ENCODE measurements at places on chromosomes 4 and X. TPM values are rescaled to one million over a fixed set of nuclear protein-coding genes. Genes with fewer than 3 reads are reported as not detected.

GRCh38 chrX:129360175-129360574, 163.1 kb downstream of the SMARCA1 start:
- no peak for DNase-seq

DNA sequence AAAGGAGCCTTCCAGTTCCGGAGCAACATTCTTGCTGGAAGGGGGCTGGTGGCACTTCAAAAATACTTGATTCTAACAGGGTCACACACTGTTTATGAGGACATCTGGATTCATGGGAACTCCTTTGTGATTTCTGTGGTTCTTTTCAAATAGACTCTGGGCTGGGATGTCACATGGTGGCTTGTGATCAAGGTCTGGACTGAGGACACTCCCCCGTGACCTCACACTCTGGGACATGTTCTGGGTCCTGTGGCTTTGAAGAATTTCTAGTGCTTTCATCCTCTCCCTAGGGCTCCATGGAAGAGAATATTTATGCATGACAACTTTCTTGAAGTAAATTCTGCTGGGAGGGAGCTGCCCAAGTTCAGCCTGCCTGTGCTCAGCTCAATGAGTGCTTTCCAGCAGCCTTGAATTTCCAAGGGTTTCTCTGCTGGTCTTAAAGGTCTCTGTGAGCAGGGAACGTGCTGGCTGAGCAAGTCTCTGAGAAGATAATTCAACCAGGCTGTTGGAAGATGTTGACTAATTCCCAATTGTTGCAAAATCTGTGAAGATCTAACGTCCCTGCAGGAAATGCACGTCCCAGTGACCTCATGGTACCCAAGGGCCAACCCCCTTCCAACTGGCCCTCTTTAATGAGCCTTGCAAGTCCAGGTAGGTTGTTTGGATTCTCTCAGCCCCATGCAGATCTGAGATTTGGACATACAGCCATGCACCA, 36.3 kb downstream of the GPR143 start:
- no peak for DNase-seq

GRCh38 chr4:65968831-65969558, 298.7 kb upstream of the EPHA5 start:
- DNase-seq, result no peak

DNA sequence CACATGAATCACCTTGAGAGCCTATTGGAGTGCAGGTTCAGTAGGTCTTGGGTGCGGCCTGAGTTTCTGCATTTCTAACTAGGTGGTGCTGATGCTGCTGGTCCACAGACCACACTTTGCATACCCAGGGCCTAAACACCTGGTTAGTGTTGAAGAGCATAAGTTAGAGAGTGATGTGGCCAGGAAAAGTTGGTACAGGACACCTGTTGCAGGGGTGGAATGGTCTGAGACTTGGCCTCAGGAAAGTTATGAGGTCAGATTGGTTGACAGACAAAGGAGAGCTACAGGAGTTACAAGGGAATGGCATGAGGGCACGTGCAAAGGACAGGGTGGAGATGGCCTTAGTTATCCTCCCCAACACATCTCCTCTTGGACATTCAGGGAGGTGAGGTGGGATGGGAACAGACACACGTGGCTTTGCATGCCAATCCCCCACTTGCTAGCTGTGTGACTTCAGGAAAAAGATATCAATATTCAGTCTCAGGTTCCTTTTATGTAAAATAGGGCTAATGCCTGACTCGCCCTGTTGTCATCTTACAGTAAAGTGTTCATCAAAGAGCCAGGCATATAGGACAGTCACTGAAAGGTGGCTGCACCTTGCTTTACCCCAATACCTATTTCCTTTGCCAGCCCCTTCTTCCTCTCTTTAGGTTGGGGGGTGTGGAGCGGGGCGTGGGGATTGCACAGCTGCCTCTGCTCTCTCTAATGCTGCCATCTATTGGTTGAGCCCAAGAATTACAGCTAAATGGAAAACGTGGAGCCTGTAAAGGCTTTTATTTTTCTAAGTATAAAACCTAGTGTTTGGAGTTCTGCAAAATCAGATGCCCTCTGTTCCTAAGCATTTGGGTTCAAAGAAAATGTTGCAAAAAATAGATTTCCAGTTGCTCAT, 47.5 kb downstream of the ATG4A start:
- DNase-seq, result no peak

GRCh38 chrX:15812192-15812938, 22.1 kb downstream of the ZRSR2 start:
- no peak for DNase-seq

PGM2 gene
- total RNA-seq, result 21.3 TPM

CFAP299 gene
- under 0.01 TPM for total RNA-seq

HTN1 gene
- not detected for total RNA-seq

Measured in breast epithelium (tissue), 4 donors.